ENCODE measurements at places on chromosomes 11 and 22. TPM values are rescaled to one million over a fixed set of nuclear protein-coding genes. Genes with fewer than 3 reads are reported as not detected.

SCYL1 gene
- 80.0 TPM for total RNA-seq

CHRM1 gene
- total RNA-seq, result not detected

INSC gene
- not detected for total RNA-seq

LIF gene
- 0.29 TPM for total RNA-seq

DNA sequence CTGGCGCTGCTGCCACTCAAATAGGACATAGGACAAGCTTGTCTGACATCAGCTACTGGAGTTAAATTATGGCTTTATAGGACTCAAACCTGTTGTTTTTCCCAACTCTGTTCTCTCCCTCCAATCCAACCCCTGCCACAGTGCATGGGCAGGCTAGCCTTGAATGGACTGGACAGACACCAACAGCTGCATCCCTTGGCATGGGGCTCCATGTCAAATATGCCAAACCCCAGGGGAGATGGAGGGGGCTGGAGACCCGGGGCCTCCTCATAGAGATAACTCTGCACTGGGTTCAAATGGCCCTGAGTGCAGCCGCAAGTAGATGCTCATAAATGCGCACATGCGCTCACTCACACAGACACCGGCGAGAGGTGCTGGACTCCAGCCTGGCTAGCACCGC is 28.9 kb downstream of the CD5 start:
- no peaks in the 10 kb centered on the region for H3K36me3 ChIP-seq
- peaks cover 19% of the 10 kb centered on the region for H3K4me1 ChIP-seq
- H3K27ac ChIP-seq, result no peak overlapping the region
- DNase-seq, result no peak
- no peak overlapping the region for H3K4me3 ChIP-seq

GRCh38 chr22:37157516-37158285 is 8.0 kb upstream of the IL2RB start:
- no peaks in the 10 kb centered on the region for H3K36me3 ChIP-seq
- H3K4me3 ChIP-seq, result no peak overlapping the region
- DNase-seq, result no peak
- H3K27ac ChIP-seq, result no peak overlapping the region
- H3K27me3 ChIP-seq, result peaks cover 12% of the 10 kb centered on the region
- peaks cover 2% of the 10 kb centered on the region for H3K4me1 ChIP-seq

GRCh38 chr11:12287374-12288211 is 89.8 kb upstream of the PARVA start:
- H3K27ac ChIP-seq, result peak overlapping the region; percentile 4
- DNase-seq, result peak; percentile 84

CYB5R3 gene
- 148 TPM for total RNA-seq

DNA sequence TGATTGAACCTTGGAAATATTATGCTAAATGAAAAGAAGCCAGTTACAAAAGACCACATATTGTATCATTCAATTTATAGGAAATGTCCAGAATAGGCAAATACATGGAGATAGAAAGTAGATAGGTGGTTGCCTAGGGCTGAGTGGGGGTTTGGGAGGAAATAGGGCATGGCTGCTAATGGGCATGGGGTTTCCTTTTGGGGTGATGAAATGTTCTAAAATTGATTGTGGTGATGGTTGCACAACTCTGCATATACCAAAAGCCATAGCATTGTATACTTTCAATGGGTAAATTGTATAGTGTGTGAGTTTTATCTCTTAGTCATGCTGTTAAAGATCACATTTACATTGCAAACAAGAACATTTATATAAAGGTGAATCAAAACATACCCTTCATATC is 48.7 kb downstream of the LDLRAD3 start:
- H3K36me3 ChIP-seq, result peaks cover 25% of the 10 kb centered on the region
- DNase-seq, result no peak
- peaks cover 2% of the 10 kb centered on the region for H3K27me3 ChIP-seq
- peaks cover 14% of the 10 kb centered on the region for H3K4me1 ChIP-seq

Measured in glutamatergic neuron (in vitro differentiated cells).